ENCODE measurements at places on chromosomes 1 and 21.

GRCh38 chr1:209607102-209607794 lies 23.7 kb downstream of the CAMK1G start:
- DNase-seq = no peak

GRCh38 chr1:106995970-106996369 lies 60.5 kb upstream of the PRMT6 start:
- DNase-seq = no peak

DNA sequence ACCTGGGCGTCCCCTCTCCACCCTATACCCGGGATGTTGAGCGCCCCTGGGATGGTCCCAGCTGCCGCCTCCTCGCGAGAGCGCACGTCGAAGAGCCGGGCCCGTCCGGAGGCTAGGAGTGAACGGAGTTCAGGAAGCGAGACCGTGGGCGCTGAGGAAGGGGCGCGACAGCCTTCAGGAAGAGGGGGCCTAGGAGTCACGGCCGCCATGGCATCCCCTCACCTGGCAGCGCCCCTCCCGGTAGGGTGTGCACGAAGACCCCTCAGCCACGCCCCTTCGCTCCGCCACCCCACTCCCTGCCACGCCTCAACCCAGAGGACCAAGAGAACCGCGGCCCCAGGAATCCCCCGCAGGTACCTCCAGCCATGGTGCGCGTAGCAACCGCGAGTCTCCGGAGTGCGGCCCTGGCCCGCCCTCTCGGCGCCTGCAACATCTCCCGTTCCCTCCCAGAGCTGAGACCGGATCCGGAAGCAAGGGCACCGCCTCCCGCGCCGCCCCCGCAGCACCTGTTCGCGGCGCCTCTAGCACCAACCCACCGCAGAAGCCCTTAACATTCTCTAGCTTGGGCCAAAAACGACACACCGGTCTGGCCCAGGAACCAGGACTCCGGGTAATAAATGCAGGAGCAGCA lies at the start of gene TSTD1:
Gene TSTD1 (minus strand): TSS at position 442 of the 631 bp plus-strand sequence. CDS start 75 bp downstream, at position 367.
- DNase-seq = peak; percentile 76

DNA sequence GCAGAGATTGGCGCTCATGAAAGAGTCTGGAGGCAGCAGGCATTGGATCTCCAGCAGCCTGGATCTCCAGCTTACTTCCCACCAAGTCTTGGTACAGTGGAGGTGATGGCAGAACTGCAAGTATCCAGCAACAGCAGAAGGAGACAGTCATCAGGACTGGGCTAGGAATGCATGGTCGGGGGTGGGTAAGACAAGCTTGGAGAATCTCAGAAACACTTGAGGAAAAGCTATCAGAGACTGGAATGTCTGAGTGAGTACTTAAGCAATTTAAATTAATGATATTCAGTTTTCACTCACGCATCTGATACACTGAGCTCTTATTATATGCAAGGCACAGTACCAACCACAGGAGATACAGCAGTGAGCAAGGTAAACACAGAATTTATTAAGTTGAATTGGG lies 9.8 kb downstream of the TMEM35B start:
- no peak for DNase-seq

GRCh38 chr1:109277434-109278204 lies 5.3 kb downstream of the PSRC1 start:
- DNase-seq = no peak
